ENCODE measurements at places on chromosomes 3 and 15.

DNA sequence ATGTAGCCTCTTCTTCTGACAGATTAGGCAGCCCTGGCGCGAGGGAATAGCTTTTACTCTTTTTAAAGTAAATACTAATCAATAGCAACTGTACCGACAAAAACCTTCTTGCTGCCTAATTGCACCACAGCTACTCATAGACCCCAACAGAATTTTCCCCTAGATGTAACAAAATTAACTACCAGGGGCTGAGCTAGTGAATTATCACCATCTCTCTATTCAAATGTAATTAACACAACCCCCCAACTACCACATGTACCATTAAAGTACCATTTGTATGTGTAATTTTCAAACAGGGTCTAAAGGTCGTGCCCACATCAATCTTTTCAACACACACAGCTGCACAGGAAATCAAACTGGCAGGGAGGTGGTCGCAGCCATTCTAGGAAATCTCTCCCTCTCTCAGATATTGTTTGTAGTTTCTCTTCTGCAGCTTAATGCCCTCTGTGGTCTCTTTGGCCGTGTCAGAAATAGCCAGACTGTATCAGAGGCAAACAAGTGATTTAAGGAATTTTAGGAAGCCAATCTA, 322.9 kb downstream of the RORA start:
- H3K4me3 ChIP-seq, result no peak overlapping the region
- H3K27me3 ChIP-seq, result no peaks in the 10 kb centered on the region
- no peaks in the 10 kb centered on the region for H3K36me3 ChIP-seq
- DNase-seq, result no peak
- H3K4me1 ChIP-seq, result no peaks in the 10 kb centered on the region

DNA sequence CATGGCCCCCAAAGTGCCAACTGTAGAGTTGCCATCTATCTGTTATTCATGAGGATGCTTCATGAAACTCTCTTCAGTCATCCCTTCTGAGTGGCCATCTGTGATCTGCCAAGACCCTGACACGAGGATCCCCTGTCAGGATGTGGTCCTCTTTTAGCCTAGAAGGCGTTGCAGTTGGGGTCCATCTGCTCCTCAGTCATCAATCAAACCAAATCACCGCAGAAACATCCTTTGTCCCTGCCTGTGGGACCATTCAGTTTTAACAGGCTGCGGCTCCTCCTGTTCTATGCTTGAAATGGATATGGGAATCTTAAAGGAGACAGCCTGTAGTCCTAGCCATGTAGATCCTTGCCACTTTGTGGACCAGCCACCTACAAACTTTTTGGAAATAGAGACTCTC, 5.9 kb upstream of the RPS27L start:
- H3K4me1 ChIP-seq, result no peaks in the 10 kb centered on the region
- H3K27me3 ChIP-seq, result no peaks in the 10 kb centered on the region
- H3K36me3 ChIP-seq, result peaks cover 5% of the 10 kb centered on the region
- no peak for DNase-seq
- no peak overlapping the region for H3K27ac ChIP-seq

GRCh38 chr3:35484929-35485530, 154.3 kb upstream of the ARPP21 start:
- no peak overlapping the region for H3K27ac ChIP-seq
- no peaks in the 10 kb centered on the region for H3K4me1 ChIP-seq
- H3K27me3 ChIP-seq, result no peaks in the 10 kb centered on the region
- no peak for DNase-seq

GRCh38 chr3:27673701-27674100, 48.4 kb downstream of the EOMES start:
- H3K36me3 ChIP-seq, result no peaks in the 10 kb centered on the region
- DNase-seq, result no peak
- H3K4me3 ChIP-seq, result no peak overlapping the region
- no peaks in the 10 kb centered on the region for H3K27me3 ChIP-seq

All from tibial artery (tissue), 4 donors.